ENCODE measurements at places on chromosomes 16 and 17.

GRCh38 chr16:73186752-73187601 lies 139.0 kb upstream of the ZFHX3 start:
- no peak for DNase-seq

- no peak for DNase-seq
Observed at GRCh38 chr16:84237994-84238750, 1.6 kb downstream of the KCNG4 start.

DNA sequence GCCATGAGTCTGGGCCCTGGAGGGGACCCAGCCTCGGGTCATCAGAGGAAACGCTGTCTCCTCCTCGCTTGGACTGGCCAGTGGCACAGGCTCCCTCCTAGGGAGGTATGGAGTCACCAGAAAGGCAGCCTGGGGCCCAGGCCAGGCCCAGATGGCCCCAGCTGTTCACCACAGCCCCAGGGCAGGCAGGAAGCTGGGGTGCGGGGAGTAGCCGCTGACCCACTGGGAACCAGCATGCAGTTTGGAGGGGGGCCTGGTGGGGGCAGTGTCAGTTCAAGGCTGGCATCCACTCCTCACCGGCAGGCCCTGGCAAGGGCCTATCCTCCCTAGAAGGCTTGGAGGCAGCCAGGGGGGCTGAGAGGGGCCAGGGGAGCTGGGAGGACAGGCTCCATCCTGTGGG lies 48.8 kb downstream of the SDK2 start:
- DNase-seq, result peak; percentile 59

- DNase-seq, result no peak
Observed at GRCh38 chr17:75115555-75115954, 5.8 kb downstream of the ARMC7 start.

- DNase-seq, result no peak
Observed at GRCh38 chr17:74426551-74427047, 5.3 kb upstream of the GPRC5C start.

GRCh38 chr16:35585411-35585810 lies 2126.0 kb downstream of the TP53TG3F start:
- DNase-seq, result no peak

- no peak for DNase-seq
Observed at GRCh38 chr16:4318451-4318910, 2.6 kb downstream of the GLIS2 start.

DNA sequence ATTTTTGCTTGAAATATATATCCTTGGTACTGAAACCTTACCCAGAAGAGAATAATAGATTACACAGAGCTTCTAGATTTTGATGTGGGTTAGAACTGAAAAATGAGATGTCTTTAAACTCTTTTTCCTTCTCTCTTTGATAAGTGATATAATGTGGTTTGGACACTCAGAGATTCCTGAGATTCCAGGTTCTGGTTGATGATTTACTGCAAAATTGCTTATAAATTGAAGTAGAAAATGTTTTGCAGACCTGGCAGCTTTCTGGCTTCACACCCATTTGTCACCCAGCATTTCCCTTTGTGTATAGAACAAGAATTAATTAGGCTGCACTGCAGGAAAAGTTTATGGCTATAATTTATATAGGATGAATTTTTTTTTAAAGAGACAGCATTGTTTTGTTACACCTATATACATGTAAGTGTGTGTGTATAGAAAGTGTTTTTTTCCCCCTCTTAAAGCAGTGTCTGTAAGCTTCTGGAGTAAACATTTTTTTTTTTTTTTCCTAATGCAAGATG lies 23.5 kb downstream of the AATF start:
- DNase-seq, result no peak

GRCh38 chr17:56773124-56773523 lies 60.6 kb downstream of the C17orf67 start:
- no peak for DNase-seq

GRCh38 chr16:27154705-27155521 lies 48.4 kb upstream of the KDM8 start:
- peak; percentile 85 for DNase-seq

DNA sequence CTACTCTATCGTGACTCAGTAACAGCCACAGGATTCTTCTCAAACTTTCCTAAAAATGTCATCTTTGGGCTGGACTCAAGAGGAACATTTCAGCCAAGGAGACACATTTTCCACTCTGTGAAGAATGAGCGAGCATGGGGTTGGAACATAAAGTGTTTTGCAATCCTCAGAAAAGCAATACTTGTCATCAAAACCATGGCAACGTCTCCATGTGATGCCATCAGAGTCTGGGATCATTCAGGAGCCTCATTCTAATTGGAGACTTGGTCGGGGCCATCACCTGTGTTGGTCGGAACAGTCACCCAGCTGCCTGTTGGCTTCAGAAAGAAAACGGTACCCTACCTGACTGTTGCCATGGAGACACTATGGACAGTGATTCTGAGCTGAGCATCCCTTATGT lies 25.5 kb downstream of the MYOCD start:
- DNase-seq, result no peak

- peak; percentile 33 for DNase-seq
Observed at GRCh38 chr17:28612936-28613872, 781 bp downstream of the RSKR start.

DNA sequence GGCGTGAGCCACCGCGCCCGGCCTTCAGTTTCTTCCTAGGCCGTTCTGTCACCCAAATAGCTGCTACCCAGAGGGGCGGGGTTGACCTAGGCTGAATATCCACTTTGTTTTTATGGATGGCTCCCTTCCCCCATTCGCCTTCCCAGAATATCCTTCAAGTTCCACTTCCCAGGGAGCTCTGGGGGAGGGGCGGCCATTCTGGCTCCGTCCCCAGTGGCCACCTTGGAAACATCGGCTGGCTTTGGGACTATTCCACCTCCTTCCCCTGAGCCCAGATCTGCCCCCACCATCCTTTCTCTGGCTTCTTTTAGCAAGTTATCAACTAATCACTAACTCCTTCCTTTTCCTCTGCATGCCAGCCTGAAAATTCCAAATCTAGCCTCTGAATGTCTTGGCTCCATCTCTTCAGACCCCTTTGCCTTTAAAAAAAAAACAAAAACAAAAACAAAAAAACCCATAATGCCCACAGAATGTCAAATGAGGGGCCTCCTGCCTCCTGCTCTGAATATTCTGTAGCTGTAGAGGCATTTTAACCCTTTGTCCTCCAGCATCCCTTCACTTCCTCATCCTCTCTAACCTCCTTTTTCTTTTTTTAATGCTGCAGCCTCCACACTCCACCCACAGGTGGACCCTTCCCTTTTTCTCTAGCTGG lies 6.4 kb downstream of the ATP1B2 start:
- no peak for DNase-seq

GRCh38 chr16:3577302-3577752 lies at the start of gene NLRC3:
Gene NLRC3 (minus strand): TSS chr16:3577403. CDS start chr16:3565036, 12,367 bp downstream.
- peak; percentile 53 for DNase-seq

DNA sequence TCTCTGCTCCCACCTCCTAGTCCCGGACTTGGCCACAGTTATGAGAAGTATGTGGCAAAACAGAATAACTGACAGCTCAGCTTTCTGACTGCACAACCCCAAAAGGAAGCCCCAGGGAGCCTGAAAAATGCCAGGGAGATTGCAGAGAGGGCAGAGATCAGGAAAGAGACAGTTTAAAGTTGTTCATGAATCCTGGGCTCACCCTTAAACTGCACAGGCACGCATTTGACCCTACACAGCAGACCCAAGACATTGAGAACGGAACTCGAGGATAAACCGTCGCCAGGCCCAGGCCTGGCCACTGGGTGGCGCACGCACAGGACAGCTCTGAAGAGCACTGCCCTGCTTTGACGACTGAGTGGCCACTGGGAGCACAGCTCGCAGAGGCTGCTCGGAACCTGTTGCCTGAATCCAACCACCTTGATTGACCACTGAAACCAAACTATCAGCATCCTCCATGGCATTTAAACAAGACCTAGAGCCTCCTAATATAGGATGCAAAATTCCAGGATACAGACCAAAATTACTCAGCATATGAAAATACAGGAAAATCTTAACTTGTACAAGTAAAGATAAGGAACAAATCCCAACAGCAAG lies 114.0 kb downstream of the C16orf95 start:
- peak; percentile 68 for DNase-seq

GRCh38 chr16:23269248-23269953 lies 32.7 kb upstream of the SCNN1B start:
- DNase-seq, result no peak

DNA sequence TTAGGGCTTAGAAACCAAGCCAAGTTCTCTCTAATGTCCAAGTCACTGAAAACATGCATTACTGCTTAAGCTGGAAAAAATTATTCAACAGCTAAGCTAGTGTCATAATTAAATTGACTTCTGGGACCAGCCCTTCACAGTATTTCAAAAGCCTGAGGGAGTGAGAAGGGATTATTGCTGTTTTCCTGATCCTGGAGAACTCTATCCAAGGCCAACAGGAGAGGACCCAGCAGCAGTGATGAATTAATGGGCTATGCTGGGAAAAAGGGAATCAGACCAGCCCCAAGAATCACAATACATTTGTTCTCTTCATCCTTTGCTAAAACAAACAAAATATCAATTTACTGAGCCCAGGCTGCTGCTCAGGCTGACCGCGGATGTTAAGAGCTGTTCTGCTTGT lies 34.5 kb upstream of the CLEC3A start:
- no peak for DNase-seq

- no peak for DNase-seq
Observed at GRCh38 chr17:71902894-71903506, 217.8 kb upstream of the SOX9 start.

DNA sequence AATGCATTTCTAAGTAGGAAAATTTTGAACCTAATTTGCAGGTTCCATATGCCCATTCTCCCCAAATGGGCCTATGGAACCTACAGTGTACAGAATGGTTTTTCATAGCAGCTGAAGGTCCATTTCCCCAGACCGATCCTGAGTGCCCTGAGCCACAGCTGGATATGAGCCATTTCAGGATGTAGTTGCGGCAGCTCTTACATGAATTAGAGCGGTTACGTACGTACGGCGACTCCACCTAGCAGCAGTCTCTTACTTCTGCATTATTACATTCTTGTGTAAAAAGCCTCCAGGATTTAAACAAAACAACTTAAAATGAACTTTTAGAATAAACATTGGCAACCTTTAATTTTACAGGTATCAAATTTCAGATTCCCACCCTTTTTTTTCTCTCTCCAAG lies 225.3 kb downstream of the SNX29 start:
- DNase-seq, result no peak

- DNase-seq, result no peak
Observed at GRCh38 chr17:38538906-38539305, 66.8 kb downstream of the SRCIN1 start.

GRCh38 chr17:27571563-27572352 lies 59.2 kb upstream of the LGALS9 start:
- no peak for DNase-seq

DNA sequence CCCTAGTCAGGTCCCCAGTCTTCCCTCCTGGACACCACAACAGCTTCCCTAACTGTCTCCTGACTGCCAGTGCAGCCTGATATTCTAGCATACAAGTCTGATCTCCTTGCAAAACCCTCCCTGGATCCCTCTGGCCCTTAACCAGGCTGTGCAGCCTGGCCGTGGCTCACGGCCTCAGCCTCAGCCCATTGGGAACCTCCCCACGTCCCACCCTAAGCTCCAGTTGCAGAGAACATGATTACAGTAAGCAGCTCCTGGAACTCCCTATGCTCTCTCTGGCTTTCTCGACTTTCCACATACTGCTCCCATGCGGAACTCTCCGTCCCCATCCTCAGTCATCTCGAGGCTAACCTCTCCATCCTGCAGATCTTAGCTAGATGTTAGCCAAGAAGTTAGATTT lies 13.0 kb downstream of the ALOX12B start:
- DNase-seq, result no peak

GRCh38 chr16:48997081-48997615 lies 284.5 kb downstream of the CBLN1 start:
- no peak for DNase-seq

- peak; percentile 52 for DNase-seq
Observed at GRCh38 chr16:15907863-15908478, 19.6 kb upstream of the CEP20 start.

- DNase-seq, result no peak
Observed at GRCh38 chr16:88929091-88929445, 47.9 kb downstream of the CBFA2T3 start.

- DNase-seq, result no peak
Observed at GRCh38 chr17:53391197-53391596, 431.5 kb upstream of the KIF2B start.

DNA sequence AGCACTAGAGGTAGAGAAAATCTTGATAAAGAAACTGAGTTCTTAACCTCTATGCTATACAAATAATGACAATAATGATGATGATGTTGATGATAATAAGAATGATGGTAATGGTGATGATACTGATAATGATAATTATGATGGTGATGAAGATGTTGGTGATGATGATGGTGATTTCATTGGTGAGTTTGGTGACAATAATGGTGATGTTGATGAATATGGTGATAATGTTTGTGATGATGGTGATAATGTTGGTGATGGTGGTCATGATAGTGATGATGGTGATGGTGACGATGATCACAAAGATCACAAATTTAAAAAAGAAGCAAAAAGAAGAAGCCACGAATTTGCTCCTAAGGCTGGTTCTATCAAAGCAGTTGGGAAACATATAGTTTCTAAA lies 519.0 kb upstream of the C16orf82 start:
- DNase-seq, result no peak

DNA sequence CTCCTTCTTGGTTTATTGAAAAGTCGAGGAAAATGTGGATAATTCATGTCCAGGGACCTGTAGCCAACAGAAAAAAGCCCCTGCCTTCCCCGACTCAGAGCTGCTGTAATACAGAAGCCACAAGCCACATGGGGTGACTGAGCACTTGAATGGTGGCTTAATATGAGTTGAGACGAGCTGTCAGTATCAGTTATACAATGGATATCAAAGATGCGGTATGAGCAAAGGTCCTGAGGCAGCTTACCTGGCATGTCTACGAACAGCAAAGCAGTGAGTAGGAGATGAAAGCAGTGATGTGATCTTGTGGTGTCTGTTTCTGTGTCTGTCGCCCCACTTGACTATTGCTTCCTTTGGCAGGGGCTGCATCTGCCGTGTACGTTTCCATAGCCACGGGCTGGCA lies 12.2 kb upstream of the RMI2 start:
- DNase-seq, result no peak

GRCh38 chr16:73735018-73735417 lies 561.6 kb upstream of the PSMD7 start:
- no peak for DNase-seq

GRCh38 chr17:41315204-41315794 lies at the start of gene KRTAP17-1:
Gene KRTAP17-1 (minus strand): TSS chr17:41315710. CDS start chr17:41315650, 60 bp downstream.
- no peak for DNase-seq

- DNase-seq, result no peak
Observed at GRCh38 chr16:88415713-88416323, 33.1 kb downstream of the ZNF469 start.

GRCh38 chr16:9203956-9204355 lies 112.5 kb downstream of the HAPSTR1 start:
- DNase-seq, result no peak

GRCh38 chr17:10737168-10737622 lies 7.4 kb upstream of the TMEM220 start:
- peak; percentile 49 for DNase-seq

GRCh38 chr17:83190601-83191387 lies 111.4 kb downstream of the METRNL start:
- DNase-seq, result peak; percentile 2

GRCh38 chr17:31481783-31482081 lies 90.3 kb downstream of the RAB11FIP4 start:
- no peak for DNase-seq

- DNase-seq, result no peak
Observed at GRCh38 chr17:12047681-12048376, 27.2 kb downstream of the MAP2K4 start.
